ENCODE measurements at places on chromosomes 2 and 18. TPM values are rescaled to one million over a fixed set of nuclear protein-coding genes. Genes with fewer than 3 reads are reported as not detected.

OXER1 gene
- 0.69 TPM for total RNA-seq

ADCY3 gene
- 15.9 TPM for total RNA-seq

- DNase-seq = no peak
These were observed 9.5 kb upstream of the TNFAIP6 start for GRCh38 chr2:151347906-151348305.

DNA sequence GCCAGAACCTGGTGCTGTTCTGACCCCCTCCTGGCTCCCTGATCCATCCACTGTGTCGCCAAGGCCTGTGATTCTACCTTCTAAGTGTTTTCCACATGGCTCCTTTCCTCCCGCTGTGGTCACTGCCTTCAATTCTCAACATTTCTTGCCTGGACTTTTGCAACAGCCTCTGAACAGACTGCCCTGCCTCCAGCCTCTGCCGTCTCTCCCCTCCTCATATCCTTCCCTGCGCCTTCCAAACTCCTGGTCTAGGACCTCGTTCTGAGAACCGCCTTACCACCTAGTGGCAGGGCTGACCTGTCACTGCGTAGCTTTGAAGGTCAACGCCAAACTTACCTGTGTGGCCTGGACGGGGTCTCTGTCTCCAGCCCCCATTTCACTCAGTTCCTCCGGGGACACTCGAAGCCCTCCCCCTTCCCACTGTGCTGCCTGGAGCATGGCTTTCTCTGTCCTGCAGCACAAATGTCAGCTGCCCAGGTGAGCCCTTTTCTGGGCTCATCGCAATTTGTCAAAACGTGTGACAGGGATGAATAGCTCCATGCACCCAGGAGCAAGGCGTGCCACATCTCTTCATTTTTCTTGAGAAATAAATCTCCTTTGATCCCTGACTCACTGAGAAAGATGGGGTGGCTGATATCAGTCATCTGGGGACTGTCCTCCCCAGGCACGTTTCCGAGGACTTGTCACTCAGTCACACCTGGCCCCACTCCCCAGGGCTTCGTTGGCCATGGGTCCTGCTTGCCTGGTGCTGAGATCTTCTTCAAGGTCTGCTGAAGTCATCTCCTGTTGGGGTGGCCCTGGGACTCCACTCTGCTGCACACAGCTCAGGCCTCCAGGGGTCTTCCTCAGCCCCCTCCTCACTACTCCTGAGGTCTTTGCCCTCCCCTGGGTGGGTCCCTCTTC is 46.7 kb downstream of the LDLRAD4 start:
- no peak for DNase-seq

GRCh38 chr2:138503652-138504051 is 2.1 kb downstream of the SPOPL start:
- DNase-seq = no peak

DNA sequence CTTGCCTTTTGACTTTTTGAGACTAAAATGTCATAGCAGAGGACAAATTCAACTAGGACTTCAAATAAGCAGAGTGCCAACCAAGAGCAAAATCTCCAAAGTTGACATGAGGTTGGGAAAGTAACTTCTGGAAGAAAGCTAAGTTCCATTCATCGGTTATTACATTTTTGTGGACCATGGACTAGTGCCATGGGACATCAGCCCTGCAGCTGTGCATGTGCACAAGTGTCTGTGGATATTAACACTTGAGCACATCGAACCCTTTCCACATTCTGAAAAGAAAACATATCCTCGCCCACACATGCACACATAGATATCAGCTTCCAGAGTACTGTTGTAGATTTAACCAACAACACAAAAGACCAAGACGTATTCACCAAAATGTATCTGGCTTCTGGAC is 262.6 kb downstream of the NYAP2 start:
- DNase-seq = no peak

DNA sequence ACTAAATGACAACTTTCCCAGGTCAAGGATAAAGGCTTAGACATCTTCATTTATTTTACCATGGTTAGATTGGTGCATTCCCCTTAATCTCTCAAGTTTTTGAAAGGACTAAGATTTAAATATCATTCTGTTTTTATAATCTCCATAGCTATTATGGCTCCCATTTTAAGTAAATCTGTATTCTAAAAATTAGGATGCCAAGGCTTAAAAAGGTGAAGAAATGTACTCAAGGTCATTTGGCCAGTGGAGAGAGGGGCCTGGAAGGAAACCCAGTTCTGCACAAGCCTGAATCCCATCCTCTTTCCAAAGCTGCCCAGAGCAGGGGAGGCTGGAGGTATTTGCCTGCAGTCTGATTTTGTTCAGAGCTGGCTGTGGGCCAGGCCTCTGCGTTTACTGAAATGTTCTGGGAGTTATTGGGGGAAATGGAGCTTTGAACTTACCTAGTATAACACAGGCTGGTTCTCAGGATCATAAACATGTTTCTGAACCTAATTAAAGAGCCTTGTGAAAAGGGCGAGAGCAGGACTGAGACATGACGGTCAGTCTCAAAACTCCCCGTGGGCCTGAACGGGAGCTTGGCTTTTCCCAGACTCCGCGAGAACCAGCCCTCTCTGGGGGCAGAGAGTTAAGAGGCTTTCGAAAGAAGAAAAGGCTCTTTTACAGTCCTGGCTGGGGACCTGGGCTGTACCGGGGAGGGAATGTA is 85.6 kb downstream of the DDX1 start:
- peak; percentile 52 for DNase-seq

DNA sequence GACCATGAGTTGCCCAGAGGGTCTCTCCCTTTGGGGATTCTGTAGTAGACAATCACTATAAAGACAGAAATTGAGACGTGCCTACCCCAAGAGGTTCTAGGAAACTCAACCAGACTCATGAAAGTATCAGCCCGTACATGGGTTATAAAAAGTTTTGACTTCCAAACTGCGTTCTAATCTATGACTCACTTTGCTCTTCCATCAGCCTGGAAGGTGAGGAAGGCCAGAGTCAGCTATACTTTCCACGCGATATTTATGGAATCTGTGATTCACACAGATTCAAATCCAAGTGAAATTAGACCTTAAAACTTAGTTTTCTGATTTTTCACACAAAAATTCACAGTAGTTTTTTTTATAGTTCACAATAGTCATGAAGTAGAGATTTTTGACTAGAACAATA is 7.7 kb upstream of the LYPD1 start:
- DNase-seq = no peak

- no peak for DNase-seq
These were observed 98.5 kb downstream of the MCFD2 start for GRCh38 chr2:46816846-46817726.

DNA sequence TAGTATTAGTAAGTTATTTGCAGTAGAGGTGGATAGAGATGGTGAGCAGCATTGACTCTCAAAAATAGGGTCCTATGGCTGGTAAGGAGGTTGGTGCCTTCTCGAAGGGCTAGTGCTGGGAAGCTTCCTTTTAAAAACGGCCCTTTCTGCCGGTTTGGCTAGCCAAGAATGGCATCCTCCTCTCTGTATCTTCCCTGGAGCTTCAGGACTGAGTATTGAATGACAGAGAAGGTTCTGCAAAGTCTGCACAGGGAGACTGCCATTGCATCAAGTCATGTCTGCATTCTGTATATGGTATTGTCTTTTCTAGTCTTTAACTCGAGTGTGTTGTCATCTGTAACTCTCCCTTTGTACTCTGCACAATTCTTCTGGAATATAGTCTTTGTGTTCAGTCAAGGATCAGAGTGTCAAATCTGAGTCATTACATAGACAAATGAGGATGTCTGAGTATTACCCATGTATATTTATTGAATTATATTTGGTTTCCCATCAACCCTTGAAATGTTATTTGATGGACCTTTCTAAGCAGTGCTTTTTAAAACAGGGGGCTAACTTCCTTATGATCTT is 1.1 kb downstream of the LDLRAD4 start:
- no peak for DNase-seq

Measured in H7 (cell line).